ENCODE measurements at places on chromosomes 5 and 9.

DNA sequence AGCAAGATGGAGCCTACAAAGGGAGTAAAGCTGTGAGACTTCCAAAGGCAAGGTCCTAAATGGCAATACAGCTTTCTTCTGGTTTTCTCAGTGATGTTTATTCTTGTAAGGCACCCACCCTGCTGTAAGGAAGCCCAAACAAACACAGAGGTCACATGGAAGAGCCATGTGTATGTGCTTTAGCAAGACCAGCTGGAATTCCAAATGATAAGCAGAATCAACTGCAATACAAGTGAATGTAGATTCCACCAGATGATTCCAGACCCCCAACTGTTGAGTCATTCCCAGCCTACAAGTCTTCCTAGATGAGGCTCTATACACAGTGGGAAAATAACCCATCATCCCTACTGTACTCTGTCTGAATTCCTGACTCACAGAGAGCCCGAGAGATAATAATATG is 122.8 kb downstream of the DEPDC1B start:
- no peak for DNase-seq

DNA sequence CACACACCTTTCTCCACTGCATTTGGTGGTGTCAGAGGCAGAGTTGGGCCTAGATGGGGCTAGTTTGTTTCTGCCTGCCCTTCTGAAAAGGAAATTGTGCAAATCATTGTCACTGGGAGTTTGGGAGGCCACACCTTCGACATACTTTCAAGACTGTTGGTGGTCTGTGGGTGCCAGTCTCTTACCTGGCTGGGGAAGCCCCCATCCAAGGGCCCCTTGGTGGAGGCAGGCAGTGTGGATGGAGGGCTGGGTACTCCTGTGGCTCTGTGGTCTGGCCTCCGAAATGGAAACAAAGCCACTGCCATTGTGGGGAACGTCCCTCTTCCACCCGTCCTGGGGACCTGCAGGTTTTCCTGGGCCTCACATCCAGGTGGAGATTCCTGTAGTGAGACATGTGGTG is 10.9 kb upstream of the PHYHD1 start:
- DNase-seq: no peak

DNA sequence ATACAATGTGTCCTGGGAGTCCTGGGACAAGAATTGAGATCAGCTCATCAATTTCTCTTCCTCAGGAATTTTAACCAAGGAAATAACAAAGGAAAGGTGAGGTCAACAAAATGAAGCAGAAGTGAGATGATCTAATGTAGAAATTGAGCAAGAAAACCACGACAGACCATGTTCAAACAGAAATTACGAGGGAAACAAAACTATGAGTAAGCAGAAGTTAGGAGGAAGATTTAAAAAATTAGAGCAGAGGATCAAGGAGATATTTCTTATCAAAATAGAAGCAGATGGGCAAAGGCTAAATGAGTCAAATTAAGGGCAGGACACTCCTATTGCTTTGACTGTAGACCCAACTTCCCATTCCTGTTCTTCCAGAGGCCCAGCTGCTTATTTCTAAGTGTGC is 97.4 kb downstream of the HINT1 start:
- no peak for DNase-seq

- DNase-seq: no peak
Measured at GRCh38 chr5:179345433-179346321, at the start of gene ADAMTS2. TSS of gene ADAMTS2 (minus strand) at chr5:179345461. CDS start at chr5:179345328, 133 bp downstream.

GRCh38 chr5:150779397-150780186 is 1.0 kb downstream of the SMIM3 start:
- no peak for DNase-seq

DNA sequence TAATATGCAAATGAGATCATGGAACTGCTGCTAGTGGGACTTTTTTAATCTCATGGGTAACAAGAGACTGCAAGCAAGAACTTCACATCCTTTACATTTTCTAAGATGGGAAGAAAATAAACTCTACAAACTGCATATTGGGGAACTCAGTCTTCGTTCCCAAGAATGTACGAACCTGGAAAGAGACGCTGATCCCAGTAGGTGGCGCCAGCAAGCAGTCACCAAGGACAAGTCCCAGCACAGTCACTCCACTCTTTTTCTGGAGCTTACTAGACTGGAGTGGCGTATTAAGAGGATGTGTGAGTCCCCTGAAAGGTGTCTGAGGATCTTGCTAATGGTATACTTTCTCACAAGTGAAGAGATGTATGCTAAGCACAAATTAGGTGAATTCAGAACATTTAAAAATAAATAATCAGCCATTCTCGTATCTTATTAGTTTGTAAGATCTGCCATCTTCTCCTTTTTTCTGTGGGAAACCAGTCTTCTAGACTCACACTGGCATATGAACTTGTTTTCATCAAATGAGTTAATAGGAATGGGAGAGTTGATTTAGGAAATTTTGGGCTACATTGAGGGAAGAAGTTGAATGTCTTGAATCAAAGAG is 16.0 kb upstream of the PUM3 start:
- DNase-seq: no peak
